ENCODE measurements at places on chromosomes 7 and 10.

GRCh38 chr10:5547931-5548660 is 23.3 kb downstream of the CALML3 start:
- no peak for DNase-seq

- no peak for DNase-seq
Observed at GRCh38 chr10:11869219-11869618, 46.1 kb downstream of the PROSER2 start.

DNA sequence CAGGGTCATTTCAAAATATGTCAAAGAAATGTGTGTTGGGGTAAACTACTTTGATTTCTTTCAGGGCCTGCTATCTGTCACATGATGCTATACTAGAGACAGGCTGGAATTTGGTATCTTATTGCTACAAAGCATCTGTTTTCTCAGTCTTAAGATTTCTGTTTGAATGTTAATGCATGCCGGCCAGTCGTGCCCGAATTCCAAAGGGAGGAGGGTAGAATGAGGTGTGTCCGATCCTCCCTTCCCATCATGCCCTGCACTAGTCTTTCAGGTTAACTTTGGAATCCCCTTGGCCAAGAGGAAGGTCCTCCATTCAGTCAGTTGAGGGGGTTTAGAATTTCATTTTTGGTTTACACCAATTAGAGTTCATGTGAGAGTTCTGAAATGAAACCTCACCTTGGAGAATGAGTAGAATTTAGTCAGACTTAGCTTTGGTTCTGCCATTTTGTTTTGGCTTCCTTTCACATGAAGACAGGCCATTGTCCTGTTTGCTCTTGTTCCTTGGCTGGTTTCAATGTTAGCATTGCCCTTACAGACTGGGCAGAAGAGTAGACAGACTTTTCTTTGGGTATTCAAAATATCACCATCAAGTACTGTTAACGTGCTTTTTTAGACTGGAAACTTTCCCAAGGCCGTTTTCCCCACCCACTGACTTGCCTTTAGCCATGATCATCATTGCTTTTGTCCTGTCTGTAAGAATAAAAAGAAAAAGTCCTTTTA is 95.8 kb downstream of the CAMK1D start:
- DNase-seq: no peak

DNA sequence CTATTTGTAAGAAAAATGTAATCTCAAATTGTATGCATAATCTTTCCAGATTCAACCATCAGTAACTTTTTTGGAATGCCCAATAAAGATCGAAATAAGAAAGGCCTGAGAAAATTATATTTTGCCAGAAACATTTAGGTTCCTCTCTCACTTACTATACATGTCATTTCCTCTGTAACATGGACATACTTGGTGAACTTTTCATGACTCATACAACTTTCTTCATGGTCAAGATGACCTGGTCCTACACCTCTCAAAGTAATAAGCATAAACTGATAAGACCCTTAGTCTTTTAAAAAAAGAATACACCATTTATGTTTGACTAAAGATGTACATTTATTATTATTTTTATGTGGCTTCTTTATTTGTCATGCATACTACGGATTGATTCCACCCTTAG is 125.3 kb downstream of the REEP3 start:
- DNase-seq: no peak

Measured in nucleus accumbens (tissue), 56 donors.